ENCODE measurements at places on chromosomes 7 and 10.

- DNase-seq: no peak
These were observed 99.5 kb upstream of the HABP2 start for GRCh38 chr10:113453351-113453750.

- DNase-seq: no peak
These were observed 28.3 kb upstream of the FIS1 start for GRCh38 chr7:101273206-101273605.

GRCh38 chr10:93995598-93996271 lies 2.0 kb downstream of the PLCE1 start:
- DNase-seq: no peak

DNA sequence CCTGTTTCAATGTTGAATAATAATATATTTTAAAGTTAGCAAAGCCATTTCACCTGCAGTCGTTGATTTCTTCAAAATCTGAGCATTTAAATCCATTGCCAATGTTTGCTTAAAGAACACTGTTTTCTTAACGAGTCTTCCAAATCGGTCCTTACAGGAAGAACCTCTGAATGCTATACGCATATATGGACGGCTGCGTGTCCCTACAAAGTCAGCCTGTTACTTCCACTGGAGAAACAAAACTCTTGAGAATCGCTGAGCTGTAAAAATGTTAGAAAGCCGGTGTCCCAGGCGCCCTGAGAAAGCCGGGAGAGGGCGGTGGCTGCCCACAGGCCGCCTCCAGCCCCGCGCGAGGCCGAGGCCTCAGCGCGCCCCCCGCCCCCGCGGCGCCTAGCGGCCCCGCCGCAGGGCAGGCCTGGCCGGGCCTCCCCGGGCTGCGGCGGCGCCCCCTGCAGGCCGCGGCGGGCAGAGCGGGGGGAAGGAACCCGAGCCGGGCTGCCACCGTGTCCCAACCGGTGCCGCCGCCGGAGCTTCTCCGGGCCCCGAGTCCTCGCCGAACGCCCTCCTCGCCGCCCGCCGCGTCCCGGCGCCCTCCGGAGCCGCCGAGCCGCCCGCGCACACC lies at the start of gene FHIP2A:
Gene FHIP2A, plus strand, starts transcription at position 488 of the 622 bp plus-strand sequence. CDS start 299 bp downstream, outside the sequence.
- peak; percentile 81 for DNase-seq

GRCh38 chr7:2185715-2186114 lies 47.0 kb downstream of the MAD1L1 start:
- DNase-seq: no peak

- DNase-seq: no peak
These were observed 32.9 kb upstream of the ANKRD2 start for GRCh38 chr10:97539523-97540200.

DNA sequence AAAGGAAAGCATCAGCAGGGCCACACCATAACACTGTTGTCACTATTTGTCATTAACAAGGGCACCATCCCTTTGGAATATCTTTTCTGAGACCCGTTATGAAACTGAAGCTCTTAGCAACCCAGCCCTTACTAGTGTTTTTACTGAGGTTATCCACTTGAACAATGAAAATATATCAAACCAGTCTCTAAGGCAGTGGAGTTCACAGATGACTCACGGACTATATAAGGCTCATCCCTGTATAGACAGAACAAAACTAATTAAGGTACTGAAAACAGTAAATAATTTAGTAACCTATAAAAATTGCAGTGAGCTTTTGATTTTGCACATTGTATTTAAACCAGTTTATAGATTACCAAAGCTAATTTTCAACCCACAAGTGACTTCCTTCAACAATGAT lies 196.0 kb downstream of the ELAPOR2 start:
- DNase-seq: no peak

DNA sequence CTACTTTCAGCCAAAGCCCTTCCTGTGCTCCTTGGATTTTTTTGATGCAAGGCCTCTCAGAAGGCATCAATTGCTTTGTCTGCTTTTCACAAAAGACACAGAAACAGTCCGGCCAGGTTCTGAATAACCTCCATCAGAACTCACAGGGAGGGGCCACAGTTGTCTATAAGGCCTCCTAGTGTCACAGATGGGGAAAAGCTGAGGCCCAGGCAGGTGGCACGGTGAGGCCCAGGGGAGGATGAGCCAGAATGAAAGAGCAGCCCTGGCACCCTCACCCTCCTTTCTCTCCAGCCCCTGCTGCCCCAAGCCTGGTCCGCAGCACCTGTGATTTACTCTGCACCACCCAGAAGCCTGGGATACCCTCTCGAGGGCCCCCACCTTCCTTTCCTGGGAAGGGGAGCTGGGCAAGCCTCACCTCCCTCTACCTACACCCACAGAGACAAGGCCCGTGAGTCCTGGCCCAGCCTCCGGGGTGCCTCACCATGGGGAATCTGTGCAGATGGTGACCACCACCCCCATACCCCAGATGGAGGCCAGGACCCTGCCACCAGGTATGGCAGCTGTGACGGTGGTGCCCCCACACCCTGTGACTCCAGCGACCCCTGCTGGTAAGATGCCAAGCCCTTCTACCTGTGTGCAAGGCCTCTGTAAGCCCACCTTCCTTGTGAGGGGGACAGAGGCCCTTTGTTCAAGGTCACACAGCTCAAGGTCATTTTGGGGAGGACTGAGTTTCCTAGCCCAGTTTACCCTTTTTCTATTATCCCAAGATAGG lies 26.2 kb upstream of the ZNF467 start:
- DNase-seq: peak; percentile 27

GRCh38 chr10:106189292-106189691 lies 975.2 kb downstream of the SORCS1 start:
- DNase-seq: no peak

GRCh38 chr7:118153551-118154177 lies 30.3 kb upstream of the LSM8 start:
- DNase-seq: no peak

GRCh38 chr10:69242852-69243212 lies 22.7 kb downstream of the HKDC1 start:
- DNase-seq: no peak

DNA sequence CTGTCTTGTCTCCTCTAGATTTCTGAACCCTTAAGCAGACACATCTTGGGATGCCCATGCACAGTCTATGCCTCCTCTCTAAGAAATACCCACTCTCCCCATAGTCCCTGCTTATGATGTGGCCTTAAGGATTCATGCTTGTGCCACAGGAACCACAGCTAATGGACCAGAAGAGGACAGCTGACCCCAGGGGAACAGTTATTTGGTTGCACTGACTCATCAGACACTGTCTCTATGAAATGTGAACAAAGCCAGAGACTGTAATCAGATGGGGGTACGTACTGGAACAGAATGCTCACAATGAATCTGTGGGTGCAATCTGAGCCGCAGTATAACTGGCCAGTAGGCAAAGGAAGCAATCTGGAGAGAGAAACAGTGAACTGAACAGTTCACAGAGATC lies 121.9 kb downstream of the USP6NL start:
- no peak for DNase-seq

GRCh38 chr10:113096128-113096996 lies 146.3 kb downstream of the TCF7L2 start:
- DNase-seq: no peak

DNA sequence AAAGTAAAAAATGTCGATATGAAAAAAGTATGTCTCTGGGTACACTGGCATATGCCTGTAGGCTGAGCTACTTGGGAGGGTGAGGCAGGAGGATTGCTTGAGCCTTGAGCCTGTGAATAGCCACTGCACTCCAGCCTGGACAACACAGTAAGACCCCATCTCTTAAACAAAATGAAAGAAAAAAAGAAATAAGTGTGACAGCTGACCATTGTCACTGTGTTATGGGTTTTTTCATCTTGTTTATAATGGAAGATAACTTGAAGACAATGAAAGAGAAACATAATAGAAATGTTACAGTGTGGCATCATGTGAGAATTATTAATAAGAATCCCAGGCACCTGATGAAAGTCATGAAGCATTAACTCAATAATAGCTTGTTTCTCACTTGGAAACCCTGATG lies 75.0 kb downstream of the APBB1IP start:
- DNase-seq: no peak

DNA sequence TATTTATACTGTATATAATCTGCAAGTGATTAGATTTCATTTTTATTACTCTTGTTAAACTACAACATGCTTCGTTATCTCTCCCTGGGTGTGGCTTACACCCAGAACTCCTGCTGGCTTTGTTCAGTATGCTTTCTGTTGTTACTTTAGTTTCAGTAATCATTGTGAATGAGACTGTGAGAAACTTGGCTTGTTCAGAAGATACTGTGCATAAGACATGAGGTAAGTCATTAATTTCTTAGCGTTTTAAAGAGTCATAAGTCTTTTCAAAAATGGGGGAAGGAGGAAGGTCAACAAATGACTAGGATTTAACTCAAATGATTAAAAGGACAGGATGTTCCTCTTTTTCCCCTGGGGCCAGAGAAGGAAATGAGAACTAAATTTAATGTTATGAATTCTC lies 11.6 kb upstream of the ADD3 start:
- DNase-seq: no peak

- DNase-seq: no peak
These were observed 77.9 kb downstream of the THSD7A start for GRCh38 chr7:11754123-11754522.

DNA sequence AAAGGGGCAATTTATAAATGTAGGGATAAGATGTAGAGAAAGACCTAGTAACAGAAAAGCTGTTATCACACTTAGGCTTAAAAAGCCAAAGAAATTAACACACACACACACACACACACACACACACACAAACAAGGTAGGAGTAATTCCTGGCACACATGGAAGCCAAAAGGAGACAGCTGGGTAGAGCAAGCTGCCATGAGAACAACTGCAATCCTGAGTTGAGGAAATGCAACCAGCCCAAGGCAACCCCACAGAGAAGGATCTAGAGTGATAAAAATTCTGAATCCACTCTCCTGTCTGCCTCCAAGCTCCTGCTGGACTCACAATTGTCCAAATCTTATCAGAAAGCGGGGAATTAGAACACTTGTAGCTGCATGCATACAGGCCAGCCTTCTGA lies 229.1 kb upstream of the DGKB start:
- no peak for DNase-seq

GRCh38 chr10:24952143-24952706 lies at the start of gene PRTFDC1:
PRTFDC1 (minus strand) TSS chr10:24952606; CDS start chr10:24952575, 31 bp downstream.
- DNase-seq: peak; percentile 7

DNA sequence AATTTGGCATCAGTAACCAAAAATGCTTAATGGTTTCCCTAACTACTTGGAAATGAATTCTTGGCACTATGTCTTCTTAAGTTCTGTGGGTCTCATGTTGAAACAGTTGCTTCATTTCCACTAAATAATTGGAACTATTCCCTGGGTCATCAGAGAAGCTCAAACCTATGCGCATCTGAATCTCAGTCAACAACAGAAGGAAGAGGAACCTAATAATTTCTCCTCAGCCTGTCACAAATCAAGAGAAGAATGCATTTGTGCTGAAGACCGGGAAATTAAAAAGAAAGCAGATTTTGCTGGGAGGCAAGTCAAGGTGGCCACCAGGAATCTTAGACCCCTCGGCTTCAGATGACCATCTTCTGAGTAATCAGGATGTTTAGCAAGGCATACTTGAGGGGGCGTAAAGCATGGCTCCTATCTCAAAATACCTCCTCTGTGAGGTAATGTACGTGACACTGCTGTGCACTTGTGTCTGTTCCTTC lies 41.4 kb downstream of the TOMM7 start:
- DNase-seq: no peak

DNA sequence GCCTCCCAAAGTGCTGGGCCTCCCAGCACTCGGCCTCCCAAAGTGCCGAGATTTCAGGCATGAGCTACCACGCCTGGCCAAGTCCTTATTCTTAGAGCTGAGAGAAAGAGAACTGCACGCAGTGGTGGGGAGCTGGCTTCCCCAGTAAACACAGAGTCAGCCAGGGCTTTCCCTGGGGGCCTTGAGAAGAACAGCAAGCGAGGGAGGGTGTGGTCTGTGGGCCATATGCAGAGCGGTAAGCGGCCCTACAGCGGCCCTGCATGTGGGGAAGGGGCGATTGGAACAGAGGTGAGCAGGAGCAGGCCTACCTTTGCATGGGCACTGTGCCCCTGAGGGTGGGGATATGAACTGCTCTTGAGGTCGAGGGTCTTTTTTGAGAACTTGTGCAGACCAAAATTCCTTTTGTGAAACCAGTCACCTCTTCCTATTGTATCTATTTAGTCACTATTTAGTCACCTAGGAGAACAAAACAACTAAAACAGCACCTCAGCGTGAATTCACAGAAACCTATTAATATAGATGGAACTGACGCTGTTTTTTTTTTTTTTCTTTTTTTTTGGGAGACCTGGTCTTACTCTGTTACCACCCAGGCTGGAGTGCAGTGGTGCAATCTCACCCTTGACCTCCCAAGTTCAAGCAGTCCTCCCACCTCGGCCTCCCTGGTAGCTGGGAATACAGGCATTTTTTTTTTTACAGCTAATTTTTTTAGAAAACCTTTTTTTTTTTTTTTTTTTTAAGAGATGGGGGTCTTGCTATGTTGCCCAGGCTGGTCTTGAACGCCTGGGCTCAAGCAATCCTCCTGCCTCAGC lies 36.9 kb upstream of the SH2D4B start:
- peak; percentile 48 for DNase-seq

GRCh38 chr10:84452003-84452402 lies 123.6 kb downstream of the CCSER2 start:
- no peak for DNase-seq

GRCh38 chr7:47670729-47671128 lies 88.8 kb upstream of the TNS3 start:
- no peak for DNase-seq

GRCh38 chr7:45509222-45509621 lies 64.9 kb upstream of the ADCY1 start:
- DNase-seq: no peak

GRCh38 chr7:69412331-69413146 lies 185.7 kb upstream of the AUTS2 start:
- peak; percentile 1 for DNase-seq

DNA sequence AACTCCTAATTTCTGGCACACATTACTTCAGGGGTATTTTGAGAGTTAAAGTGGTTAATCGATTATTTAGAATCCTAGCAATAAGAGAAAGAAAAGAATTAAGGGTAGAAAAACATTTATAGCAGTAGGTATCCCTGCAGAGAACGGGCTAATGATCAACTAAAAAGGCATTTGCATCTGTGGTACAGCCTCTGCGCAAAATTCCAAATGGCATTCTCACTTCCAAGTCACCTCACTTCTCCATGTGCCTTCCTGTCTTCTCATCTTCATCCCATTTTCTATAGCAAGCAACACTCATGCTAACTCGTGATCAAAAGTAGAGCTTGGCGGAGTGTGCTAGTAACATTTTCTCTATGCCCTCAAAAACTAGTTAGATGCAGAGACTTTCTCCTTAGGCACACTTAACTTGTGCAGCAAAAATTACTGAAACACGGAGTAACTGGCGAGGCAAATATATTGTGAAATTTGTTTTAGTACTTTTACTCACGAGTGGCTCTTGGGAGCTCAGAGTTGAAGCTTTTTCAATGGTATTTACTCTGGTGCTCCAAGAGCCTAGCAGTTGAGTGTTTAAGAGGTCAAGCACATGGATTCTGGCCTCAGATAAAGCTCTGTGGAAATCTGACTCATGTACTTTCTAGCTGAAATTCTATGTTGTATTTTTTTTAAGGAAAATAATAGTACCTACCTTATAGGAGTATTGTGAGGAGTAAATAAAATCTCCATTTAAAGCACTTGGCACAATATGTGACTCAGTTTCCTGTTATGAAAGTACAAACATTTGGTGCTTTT lies 65.1 kb downstream of the MET start:
- no peak for DNase-seq

All from stimulated activated CD8-positive, alpha-beta memory T cell treated with anti-CD3 and anti-CD28 coated beads, Interleukin-2, amount 100 ng/mL, for 48 hours (primary cell).